Astrocyte of the cerebellum (primary cell): ENCODE measurements at places on chromosomes 6 and 20.

DNA sequence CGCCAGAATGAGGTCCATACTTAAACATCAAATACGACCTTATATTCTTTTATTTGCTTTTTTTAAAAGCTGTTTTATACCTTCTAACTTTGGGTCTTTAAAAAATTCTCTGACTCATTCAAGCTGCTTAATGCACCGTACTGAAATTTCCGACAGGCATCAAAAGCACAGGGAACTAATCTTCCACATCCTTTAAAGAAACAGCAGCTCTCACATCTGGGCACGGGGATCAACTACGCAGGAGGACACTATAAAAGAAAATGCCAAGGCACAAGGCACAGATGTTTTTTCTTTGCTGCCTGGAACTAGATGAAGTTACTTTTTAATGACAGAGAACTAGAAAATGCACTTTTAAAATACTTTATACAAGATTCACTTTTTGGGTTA, 112.4 kb upstream of the ARG1 start:
- no peak for DNase-seq

DNA sequence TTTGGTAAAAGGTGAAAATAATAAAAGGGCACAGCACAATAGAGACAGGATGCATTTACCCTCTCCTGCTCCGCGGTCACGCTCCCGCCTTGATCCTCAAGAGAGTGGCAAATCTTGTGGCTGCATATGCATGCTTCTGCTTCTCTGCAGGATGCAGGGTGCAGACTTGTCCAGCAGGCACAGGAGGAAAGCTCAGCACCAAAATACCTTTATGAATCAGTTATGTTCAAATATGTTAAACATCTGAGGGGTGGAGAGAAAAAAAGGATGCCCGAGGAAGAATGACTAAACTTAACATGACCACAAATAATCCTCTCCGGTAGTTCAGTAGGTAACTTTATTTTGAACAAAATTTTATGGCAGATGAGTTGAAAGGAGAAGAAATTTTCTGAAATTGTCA, 366.1 kb upstream of the SOX4 start:
- peak; percentile 12 for DNase-seq

- DNase-seq, result no peak
These were observed 63.4 kb downstream of the MTHFD1L start for GRCh38 chr6:150928882-150929281.

DNA sequence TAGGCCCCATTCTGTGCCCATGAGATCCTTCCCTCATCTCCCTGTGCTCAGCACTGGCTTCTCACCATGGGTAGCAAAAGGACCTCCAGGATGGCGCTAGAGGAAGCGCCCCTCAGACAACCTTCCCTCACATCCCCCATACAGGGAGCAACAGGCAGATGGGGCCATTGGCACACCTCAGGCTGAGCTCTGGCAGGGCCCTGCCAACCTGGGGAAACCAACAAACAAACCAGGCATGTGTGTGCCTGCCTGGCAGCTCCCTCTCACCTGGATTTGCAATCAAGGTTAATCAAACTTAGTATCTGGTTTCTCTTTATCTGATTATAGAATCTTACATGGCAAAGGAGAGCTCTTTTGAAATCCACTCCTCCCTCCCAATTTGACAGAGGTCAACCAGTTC, 134.9 kb downstream of the SLC23A2 start:
- no peak for DNase-seq

DNA sequence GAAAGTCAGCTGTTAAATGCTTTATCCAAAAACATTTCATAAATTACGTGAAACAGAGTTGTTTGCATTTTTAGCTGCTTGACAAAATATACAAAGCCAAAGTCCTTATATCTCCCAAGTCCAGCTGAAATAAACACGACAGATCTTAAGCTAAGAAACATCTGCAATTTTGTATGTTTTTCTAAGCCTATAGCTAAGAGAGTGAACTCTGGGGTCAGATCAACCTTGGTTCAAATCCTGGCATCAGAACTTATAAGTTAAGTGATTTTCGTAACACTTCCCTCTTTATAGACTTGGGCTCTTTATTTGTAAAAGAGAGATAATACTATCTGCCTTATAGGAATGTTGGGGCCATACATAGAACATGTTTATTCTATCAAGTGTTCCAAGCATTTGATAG, 176.7 kb downstream of the PTPRK start:
- DNase-seq, result no peak

DNA sequence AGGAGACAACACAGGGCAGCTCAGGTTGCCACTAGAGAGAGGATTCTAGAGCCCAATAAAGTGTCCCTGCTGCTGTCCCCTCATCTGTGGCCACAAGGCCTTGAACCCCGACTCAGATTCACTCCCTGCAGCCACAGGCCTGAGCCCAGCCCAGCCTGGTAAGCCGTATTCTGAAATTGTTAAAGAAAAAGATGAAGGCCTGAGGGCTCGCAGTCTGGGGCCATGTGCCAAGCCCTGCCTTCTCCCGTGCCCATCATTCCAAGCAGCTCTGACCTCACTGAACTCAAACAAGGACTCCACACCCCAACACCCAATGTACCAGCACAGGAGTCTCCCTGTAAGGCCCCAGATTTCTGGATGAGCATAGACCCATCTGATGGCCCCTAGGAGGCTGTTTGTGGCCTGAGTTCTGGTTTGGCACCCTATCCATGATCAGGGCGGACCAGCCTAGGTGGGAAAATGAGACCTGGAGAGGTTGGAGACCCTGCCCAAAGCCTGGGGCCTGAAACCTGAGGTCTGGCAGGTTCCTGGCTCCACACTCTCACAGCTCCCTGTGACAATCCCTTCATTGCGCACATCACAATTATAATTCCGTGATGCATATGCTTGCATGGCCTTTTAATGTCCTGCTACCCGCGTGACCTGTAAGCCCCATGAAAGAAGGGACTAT, 62.0 kb upstream of the TOP1 start:
- DNase-seq, result no peak

DNA sequence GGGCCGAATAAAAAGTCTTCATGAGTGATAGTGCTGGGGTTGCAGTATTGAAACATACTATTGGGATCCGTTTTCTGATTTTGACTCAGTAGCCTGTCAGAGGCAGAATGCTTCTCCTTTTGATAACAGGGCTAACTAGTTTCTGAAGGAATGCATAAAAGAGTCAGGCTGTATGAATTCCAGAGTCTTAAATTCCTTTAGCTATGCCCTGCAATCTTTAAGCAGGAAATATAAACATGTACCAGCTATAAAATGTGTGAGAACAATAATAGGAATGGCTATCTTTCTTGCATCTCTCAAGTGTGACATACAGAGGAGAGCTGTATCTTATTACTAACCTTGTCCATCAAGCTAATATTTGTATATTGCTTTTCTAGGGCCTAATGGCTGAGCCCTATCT, 917.1 kb downstream of the KIF16B start:
- DNase-seq, result no peak

GRCh38 chr6:156948807-156949206, 171.6 kb downstream of the ARID1B start:
- DNase-seq, result peak; percentile 62

GRCh38 chr6:15363523-15364400, 117.9 kb downstream of the JARID2 start:
- DNase-seq, result no peak
